ENCODE measurements at places on chromosomes 1 and 21.

GRCh38 chr21:25931765-25932164 lies 197.0 kb downstream of the GABPA start:
- no peak for DNase-seq

GRCh38 chr1:229856009-229856650 lies 210.9 kb upstream of the GALNT2 start:
- no peak for DNase-seq

DNA sequence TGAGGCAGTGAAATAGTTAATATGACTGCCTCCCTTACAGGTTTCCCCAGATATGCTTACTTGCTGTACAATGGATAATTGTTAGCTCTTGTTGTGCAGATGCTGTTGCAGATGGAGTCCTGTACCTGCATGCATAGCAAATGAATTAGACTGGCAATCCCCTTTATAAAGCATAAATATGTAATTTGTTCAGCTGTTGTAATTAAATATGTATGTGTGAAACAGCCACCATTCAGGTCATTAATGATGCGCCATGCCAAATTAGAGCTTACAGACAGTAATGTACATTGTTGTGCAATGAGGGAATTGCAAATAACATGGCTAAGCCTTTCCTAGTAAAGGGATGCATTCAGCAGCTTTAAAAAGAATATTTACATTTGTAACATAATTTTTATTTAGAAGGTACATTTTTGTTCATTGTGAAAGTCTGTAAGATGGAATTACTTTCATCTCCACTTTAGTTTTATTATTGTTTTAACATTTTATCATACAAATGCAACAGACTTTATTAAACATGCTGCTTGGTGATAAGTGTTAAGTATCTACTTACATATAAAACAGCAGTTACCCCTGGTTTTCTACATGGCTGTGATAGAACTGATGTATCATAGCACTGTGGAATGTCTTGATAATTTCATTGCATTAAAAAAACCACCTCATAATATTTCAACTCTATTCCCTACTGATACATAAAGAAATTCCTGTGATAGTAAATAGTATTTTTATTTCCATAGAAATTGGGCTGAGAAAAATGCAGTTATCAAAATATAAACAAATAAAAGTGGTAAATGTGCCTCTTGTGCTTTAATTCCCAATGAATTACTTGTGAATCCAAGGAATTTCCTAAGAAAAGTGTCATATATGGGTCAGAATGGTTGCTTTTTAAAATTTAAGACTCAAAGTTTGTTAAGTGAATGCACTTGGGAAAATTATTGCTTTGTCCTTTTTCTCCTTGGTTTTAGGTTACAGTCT lies 99.0 kb downstream of the NFIA start:
- no peak for DNase-seq

GRCh38 chr1:40047276-40047675 lies 6.7 kb downstream of the CAP1 start:
- no peak for DNase-seq

All from NCI-H2107 (cell line).